Suppressor macrophage treated with lipopolysaccharide for 4 hours (primary cell): ENCODE measurements at places on chromosomes 4 and X.

DNA sequence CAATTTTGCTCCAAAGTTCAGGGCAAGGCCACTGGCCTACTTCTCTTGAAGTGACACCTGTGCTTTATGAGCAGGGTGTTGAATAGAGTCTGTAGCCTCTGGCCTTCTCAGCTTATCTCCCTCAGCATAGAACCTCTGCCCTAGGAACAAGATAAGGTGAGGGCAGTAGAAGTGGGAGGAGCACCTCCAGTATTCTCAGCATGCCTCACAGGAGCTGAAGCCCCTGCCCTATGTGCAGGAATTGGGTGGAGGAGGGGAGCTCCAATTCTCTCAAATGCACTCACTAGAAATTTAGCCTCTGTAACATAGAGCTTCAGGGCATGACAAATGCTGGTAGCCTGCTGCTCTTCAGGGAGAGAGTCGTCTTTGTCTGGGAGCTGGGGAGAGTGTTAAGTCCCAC lies 479.3 kb downstream of the IL1RAPL1 start:
- no peak for DNase-seq

GRCh38 chr4:27289704-27290103 lies 429.1 kb downstream of the STIM2 start:
- DNase-seq = no peak

- DNase-seq = no peak
These were observed 190.7 kb downstream of the GLUD2 start for GRCh38 chrX:121238093-121238492.

- DNase-seq = no peak
These were observed 286.6 kb downstream of the ZIC3 start for GRCh38 chrX:137852502-137852901.

- DNase-seq = peak; percentile 35
These were observed 829 bp downstream of the ELOVL6 start for GRCh38 chr4:110197529-110198042.

- DNase-seq = peak; percentile 70
These were observed 93.7 kb downstream of the MXRA5 start for GRCh38 chrX:3252744-3253143.

DNA sequence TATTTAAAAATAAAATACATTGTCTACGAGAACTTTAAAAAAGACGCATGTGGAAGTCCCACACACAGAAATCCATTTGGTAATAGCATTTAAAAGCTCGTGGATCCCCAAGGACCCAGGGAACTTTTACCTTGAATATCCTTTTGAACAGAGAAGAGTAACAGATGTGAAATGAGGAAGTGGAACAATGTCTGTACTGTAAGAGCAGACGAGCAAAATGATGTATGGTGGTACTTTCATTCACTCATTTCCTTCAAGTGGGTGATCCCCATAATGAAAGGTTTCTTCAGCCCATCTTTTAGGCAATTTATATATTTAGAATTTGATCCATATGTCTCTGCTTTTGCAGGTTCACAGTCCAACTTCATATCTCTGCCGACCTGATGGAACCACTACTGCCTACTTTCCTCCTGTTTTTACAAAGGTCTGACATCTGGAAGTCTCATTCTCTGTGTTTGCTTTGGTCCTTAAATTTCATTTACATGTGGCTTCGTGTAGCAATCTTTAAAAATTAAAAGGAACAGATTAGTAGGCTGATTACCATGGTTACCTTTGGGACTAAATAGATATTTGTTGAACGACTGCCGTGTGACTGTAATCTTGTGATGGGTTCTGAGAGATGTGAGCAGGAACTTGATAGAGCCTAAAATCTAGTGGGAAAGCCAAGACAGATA lies 188.4 kb downstream of the PALLD start:
- DNase-seq = peak; percentile 5

- no peak for DNase-seq
These were observed 8.2 kb downstream of the ABLIM2 start for GRCh38 chr4:8150152-8151090.
